Trophoblast cell (in vitro differentiated cells and primary cell): ENCODE measurements at places on chromosomes 11 and 22.

GRCh38 chr11:70410276-70411205 lies 12.2 kb downstream of the CTTN start:
- no peak for DNase-seq

DNA sequence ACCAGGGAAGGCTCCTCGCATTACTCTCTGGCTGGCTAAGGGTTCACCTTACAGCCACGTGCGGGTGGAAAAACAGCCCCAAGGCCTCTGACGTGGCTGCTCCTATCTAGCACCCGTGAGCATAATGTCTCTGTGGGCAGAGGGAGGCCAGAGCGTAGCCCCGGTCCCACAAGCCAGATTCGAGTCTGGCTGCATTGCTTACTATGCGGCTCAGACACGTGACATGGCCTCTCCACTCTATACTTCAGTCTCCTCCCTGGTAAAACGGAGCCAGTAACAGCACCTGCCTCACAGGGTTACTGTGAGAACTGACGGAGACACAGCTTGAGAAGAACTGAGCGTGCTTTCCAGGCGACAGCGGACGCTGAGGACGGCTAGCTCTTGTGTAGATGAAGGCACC lies 105.8 kb upstream of the BID start:
- DNase-seq, result peak; percentile 47

- no peak for DNase-seq
Measured at GRCh38 chr11:19187114-19187832, 14.5 kb downstream of the CSRP3 start.

GRCh38 chr11:35193767-35194166 lies 54.8 kb downstream of the CD44 start:
- no peak for DNase-seq

- no peak for DNase-seq
Measured at GRCh38 chr22:49092716-49093115, 735.0 kb downstream of the BRD1 start.

DNA sequence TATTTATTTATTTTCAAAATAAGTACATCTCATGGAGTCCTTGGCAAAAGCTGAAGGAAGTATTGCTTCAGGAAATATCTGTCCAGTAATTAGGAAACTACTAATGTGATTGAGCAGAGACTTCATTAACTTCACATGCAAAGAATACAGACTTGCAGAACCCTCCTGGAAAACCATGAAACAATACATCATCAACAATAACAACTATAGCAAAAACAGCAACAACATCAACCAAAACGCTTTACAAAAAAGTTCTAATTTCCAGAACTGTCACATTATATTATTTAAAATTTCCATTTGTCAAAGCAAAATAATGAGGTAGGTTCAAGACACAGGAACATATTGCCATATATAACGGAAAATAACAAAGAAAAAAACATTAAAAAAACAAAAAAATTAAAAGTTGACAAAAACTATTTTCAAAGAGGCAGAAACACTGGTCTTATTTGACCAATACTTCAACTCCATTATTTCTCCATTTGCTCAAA lies 79.8 kb upstream of the TOP3B start:
- no peak for DNase-seq

GRCh38 chr11:14340721-14341120 lies 18.3 kb downstream of the RRAS2 start:
- DNase-seq, result no peak

- DNase-seq, result no peak
Measured at GRCh38 chr11:122344215-122344614, 228.2 kb upstream of the BLID start.

DNA sequence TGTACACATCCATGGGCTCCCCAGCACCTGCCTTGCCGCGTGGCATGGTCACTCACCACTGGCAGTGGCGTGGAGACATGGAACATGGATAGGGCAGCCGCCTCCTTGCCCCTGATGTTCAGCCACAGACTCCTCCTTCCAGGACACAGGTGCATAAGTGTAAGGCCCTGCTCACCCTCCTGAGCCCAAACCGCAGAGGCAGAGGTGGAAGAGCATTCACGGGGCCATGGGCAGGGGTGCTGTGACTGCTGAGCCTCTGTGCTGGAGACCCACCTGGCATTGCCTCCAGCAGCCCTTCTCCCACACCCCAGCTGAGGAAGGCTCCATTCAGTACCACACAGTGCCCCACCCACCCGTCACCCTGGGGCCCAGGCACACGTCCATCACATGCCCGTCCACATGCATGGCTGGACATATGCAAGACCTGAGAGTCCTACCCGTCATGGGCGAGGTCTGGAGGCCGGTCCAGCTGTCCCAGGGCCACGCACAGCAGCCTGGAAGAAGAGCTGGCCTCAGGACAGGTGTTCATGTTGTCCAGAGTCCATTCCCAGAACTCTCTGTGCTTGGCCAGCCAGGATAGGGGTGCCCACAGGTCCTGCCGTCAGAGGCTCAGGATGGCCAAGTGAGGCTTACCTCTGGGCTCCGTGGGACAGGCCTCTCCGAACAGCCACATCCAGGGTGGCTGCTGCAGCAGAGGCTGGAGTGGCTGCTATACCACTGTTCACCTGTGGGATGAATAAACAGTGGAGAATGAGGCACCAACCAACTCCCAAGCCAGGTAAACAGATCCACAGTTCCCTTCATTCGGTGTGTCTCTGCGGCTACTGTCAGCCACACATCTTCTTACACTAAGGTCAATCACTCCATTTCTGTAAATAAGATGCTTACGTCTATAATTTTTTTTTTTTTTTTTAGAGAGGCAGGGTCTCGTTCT lies 1.7 kb upstream of the TUBGCP6 start:
- DNase-seq, result no peak
